ENCODE measurements at places on chromosomes 4 and X. TPM values are rescaled to one million over a fixed set of nuclear protein-coding genes. Genes with fewer than 3 reads are reported as not detected.

GRCh38 chr4:1574601-1575417 is 109.3 kb downstream of the FAM53A start:
- H3K27ac ChIP-seq = no peak overlapping the region
- peaks cover 6% of the 10 kb centered on the region for H3K4me1 ChIP-seq
- no peaks in the 10 kb centered on the region for H3K27me3 ChIP-seq
- no peak overlapping the region for H3K4me3 ChIP-seq
- DNase-seq = no peak

DNA sequence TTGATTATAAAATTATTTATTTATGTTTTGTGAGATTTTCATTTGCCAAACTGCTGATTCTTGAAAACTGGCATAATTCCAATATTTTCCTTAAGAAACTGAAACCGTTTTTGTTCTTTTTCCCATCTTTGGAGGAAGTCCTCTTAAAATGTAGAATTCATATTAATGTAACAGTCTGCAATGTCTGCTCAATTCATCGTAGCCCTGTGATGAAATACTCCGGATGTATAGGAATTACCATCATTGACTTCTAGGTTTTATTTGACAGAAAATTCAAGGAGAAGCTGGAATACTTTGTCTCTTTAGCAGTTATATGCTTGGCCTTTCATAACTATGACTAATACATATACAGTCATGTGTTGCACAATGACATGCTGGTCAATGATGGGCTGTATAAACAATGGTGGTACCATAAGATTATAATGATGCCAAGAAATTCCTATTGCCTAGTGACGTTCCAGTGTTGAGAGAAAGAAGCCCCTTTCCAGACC is 185.0 kb upstream of the GPRIN3 start:
- no peaks in the 10 kb centered on the region for H3K27me3 ChIP-seq
- H3K4me1 ChIP-seq = no peaks in the 10 kb centered on the region
- H3K4me3 ChIP-seq = no peak overlapping the region

GRCh38 chrX:8846266-8846665 is 45.1 kb upstream of the FAM9A start:
- H3K36me3 ChIP-seq = no peaks in the 10 kb centered on the region
- H3K4me3 ChIP-seq = no peak overlapping the region
- H3K27me3 ChIP-seq = no peaks in the 10 kb centered on the region

- H3K4me1 ChIP-seq = no peaks in the 10 kb centered on the region
- DNase-seq = no peak
- no peak overlapping the region for H3K4me3 ChIP-seq
- H3K36me3 ChIP-seq = no peaks in the 10 kb centered on the region
- no peaks in the 10 kb centered on the region for H3K27me3 ChIP-seq
These were observed 7.0 kb downstream of the APLN start for GRCh38 chrX:129647418-129648410.

AKAP4 gene
- not detected for total RNA-seq

GRCh38 chr4:169313732-169314131 is 43.0 kb upstream of the SH3RF1 start:
- no peaks in the 10 kb centered on the region for H3K4me1 ChIP-seq
- no peaks in the 10 kb centered on the region for H3K27me3 ChIP-seq
- no peak overlapping the region for H3K27ac ChIP-seq
- no peak for DNase-seq
- H3K36me3 ChIP-seq = no peaks in the 10 kb centered on the region

GRCh38 chr4:175986-176385 is 51.7 kb downstream of the ZNF718 start:
- no peak for DNase-seq
- H3K27ac ChIP-seq = no peak overlapping the region
- H3K36me3 ChIP-seq = peaks cover 7% of the 10 kb centered on the region

SLC4A4 gene
- 0.25 TPM for total RNA-seq

GRCh38 chr4:2062168-2062807 is 3.2 kb downstream of the NAT8L start:
- no peak overlapping the region for H3K27ac ChIP-seq
- no peaks in the 10 kb centered on the region for H3K27me3 ChIP-seq
- DNase-seq = no peak

DNA sequence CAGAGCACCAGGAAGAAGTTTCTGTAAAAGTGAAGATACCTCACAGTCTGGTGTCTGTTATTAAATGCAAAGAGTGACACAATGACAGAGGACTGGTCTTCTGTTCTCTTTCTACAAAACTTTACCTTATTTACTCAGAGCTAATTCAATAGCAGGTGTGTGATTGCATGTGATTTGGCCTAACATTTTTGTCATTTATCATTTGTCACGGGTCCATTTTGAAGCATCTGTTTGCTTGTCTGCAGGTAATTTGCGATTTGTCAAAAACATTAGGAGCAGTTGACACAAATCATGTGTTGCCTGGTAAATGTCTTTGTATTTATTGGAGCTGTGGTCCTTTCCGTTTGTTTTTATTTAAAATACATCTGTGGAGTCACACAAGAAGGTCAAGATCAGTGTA is 1232.4 kb downstream of the STIM2 start:
- H3K27me3 ChIP-seq = no peaks in the 10 kb centered on the region
- no peak overlapping the region for H3K4me3 ChIP-seq
- H3K4me1 ChIP-seq = no peaks in the 10 kb centered on the region

DNA sequence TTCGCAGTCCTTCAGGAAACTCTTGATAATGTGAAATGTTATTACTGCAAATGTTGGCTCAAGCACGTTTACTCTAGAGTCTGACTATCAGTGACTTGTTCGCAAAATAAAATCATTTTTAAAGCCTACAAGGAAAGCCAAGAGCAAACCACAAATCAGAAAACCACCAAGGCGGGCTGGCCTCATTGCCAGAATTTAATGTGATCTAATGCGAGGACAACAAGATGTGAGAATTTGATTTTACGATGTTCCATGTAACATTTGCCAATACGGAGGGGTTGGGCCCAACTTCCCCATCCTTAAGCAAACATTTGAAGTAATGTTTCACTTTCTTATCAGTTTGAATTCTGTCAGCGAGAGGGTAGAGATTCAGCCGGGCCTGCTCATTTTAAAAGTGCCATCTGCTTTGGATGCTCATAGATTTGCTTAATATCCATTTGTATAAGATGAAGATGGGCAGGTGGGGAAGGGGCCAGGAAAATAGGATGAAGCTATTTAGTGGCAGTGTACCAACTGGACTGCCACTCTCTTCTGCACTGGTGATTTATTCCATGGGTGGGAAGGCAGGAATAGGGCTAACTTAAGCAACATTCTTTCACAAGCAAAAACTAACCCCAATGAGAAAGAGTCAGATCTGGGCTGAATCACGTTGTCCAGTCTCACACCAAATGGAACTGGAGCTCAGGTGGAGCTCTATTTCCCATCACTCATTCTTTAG is 225.3 kb downstream of the ANAPC10 start:
- no peak overlapping the region for H3K27ac ChIP-seq
- no peak for DNase-seq
- H3K27me3 ChIP-seq = no peaks in the 10 kb centered on the region
- H3K4me1 ChIP-seq = no peaks in the 10 kb centered on the region
- no peaks in the 10 kb centered on the region for H3K36me3 ChIP-seq

DNA sequence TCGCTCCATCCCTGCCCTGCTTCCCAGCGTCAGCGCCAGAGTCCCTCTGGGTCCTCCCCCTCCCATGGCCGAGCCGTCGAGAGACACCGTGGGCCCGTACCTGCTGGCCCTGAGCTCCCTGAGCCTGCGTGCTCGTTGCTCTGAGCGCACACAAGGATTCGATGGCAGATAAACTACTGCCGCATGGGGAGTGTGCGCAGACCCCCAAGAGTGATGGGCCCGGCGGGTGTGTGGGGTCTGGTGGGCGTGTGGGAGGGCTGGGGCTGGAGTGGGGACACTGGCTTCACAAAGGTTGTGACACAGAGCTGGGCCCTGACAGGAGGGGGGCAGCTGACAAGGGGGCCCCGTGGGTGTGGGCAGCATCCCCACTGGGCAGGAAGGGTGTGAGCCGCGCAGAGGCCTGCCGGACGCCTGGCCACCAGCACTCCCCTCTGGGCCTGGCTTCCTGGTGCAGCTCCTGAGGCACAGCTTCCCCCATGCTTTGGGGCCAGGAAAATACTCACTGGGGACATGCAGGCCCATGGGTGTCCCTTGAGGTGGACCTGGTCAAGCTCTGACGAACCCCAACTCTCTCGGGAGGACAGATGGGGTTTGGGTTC is 4.8 kb upstream of the RGS12 start:
- H3K36me3 ChIP-seq = no peaks in the 10 kb centered on the region
- no peaks in the 10 kb centered on the region for H3K27me3 ChIP-seq
- no peak overlapping the region for H3K27ac ChIP-seq

GRCh38 chr4:87574996-87575395 is 33.3 kb upstream of the DSPP start:
- H3K27ac ChIP-seq = no peak overlapping the region
- no peaks in the 10 kb centered on the region for H3K27me3 ChIP-seq
- DNase-seq = no peak
- no peaks in the 10 kb centered on the region for H3K4me1 ChIP-seq
- no peaks in the 10 kb centered on the region for H3K36me3 ChIP-seq
- H3K4me3 ChIP-seq = no peak overlapping the region

- no peak for DNase-seq
- no peak overlapping the region for H3K4me3 ChIP-seq
- H3K27ac ChIP-seq = no peak overlapping the region
- no peaks in the 10 kb centered on the region for H3K27me3 ChIP-seq
These were observed 221.3 kb upstream of the BMP3 start for GRCh38 chr4:80809039-80809729.

GAGE12E gene
- total RNA-seq = not detected

GRCh38 chrX:14489437-14489836 is 39.9 kb upstream of the GLRA2 start:
- H3K36me3 ChIP-seq = no peaks in the 10 kb centered on the region
- no peak overlapping the region for H3K4me3 ChIP-seq
- H3K27ac ChIP-seq = no peak overlapping the region
- H3K27me3 ChIP-seq = no peaks in the 10 kb centered on the region
- no peaks in the 10 kb centered on the region for H3K4me1 ChIP-seq
- DNase-seq = no peak

GRCh38 chr4:96039217-96039616 is 199.3 kb downstream of the PDHA2 start:
- H3K36me3 ChIP-seq = no peaks in the 10 kb centered on the region
- H3K4me3 ChIP-seq = no peak overlapping the region
- H3K27ac ChIP-seq = no peak overlapping the region
- DNase-seq = no peak

DNA sequence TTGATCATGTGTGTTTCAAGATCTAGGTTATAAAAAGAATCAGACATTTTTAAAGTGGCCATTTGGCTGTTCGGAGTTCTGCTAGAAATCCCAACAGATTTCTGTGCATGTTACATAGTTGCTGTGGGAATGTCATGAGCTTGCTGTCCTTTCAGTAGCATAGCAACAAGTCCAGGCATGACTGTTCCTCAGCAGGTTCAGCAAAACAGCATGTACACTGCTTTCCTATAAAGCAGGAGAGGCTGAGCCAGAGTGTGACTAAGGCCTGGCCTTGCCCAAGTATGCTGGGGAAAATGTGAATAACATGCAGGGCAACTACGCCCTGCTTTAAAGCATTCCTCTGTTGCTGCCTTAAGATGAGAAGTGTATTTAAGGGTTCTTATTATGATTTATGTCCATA is 217.1 kb upstream of the SMIM31 start:
- no peak overlapping the region for H3K27ac ChIP-seq
- peaks cover 5% of the 10 kb centered on the region for H3K4me1 ChIP-seq
- no peak for DNase-seq

LINC00632 gene
- not detected for total RNA-seq

DNA sequence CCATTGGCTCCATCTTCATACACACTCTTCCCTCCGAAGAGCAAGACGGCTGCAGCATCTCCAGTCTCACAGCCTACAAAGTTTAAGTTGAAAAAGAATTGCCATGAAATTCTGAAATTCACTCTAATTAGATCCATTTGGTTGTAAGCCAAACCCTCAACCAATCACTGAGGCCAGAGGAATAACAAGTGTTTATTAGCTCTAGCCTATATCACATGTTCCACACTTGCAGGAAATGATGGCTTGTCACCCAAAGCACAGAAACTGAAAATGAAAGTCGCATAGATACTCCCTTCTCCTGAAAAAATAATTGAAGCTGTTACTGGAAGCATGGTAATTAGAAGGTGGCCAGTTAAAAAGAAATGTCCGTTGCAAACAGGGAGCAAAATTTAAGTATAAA is 1071.8 kb downstream of the CCSER1 start:
- peak; percentile 44 for DNase-seq
- no peaks in the 10 kb centered on the region for H3K36me3 ChIP-seq
- no peaks in the 10 kb centered on the region for H3K27me3 ChIP-seq
- H3K27ac ChIP-seq = no peak overlapping the region
- H3K4me1 ChIP-seq = no peaks in the 10 kb centered on the region
- peak overlapping the region; percentile 43 for H3K4me3 ChIP-seq

CSAG3 gene
- total RNA-seq = not detected

- no peak overlapping the region for H3K4me3 ChIP-seq
- H3K27me3 ChIP-seq = no peaks in the 10 kb centered on the region
- peaks cover 24% of the 10 kb centered on the region for H3K36me3 ChIP-seq
These were observed 16.4 kb downstream of the MCUB start for GRCh38 chr4:109576462-109576861.

- peaks cover 33% of the 10 kb centered on the region for H3K36me3 ChIP-seq
- H3K27me3 ChIP-seq = no peaks in the 10 kb centered on the region
- H3K4me3 ChIP-seq = peak overlapping the region; percentile 85
- H3K27ac ChIP-seq = peak overlapping the region; percentile 24
- H3K4me1 ChIP-seq = peaks cover 32% of the 10 kb centered on the region
These were observed 572 bp downstream of the EXOSC9 start for GRCh38 chr4:121801715-121802075.

- no peak for DNase-seq
- no peaks in the 10 kb centered on the region for H3K4me1 ChIP-seq
- no peaks in the 10 kb centered on the region for H3K27me3 ChIP-seq
- H3K36me3 ChIP-seq = no peaks in the 10 kb centered on the region
- no peak overlapping the region for H3K27ac ChIP-seq
These were observed 43.3 kb downstream of the HOPX start for GRCh38 chr4:56637791-56638190.

- H3K27me3 ChIP-seq = no peaks in the 10 kb centered on the region
- no peak overlapping the region for H3K27ac ChIP-seq
- no peaks in the 10 kb centered on the region for H3K36me3 ChIP-seq
- H3K4me1 ChIP-seq = no peaks in the 10 kb centered on the region
These were observed 542 bp downstream of the RNF150 start for GRCh38 chr4:141132709-141133145.

GRCh38 chr4:182929296-182929695 is 12.1 kb upstream of the DCTD start:
- H3K4me1 ChIP-seq = no peaks in the 10 kb centered on the region
- H3K4me3 ChIP-seq = no peak overlapping the region
- H3K27ac ChIP-seq = no peak overlapping the region

DNA sequence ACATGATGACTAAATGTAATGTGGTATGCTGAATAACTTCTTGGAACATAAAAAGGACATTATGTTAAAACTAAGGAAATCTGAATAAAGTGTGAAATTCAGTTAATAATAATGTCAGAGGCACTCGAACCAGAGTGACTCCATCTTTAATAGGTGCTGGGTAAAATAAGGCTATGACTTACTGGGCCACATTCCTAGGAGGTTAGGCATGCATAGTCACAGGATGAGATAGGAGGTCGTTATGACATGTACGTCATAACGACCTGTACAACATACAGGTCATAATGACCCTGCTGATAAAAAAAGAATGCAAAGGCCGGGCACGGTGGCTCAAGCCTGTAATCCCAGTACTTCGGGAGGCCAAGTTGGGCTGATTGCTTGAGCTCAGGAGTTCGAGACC is 28.9 kb upstream of the OPHN1 start:
- DNase-seq = no peak
- H3K4me3 ChIP-seq = no peak overlapping the region
- no peaks in the 10 kb centered on the region for H3K4me1 ChIP-seq
- H3K36me3 ChIP-seq = no peaks in the 10 kb centered on the region
- H3K27me3 ChIP-seq = no peaks in the 10 kb centered on the region
